Hematopoietic multipotent progenitor cell treated with erythropoietin and hydrocortisone succinate and interleukin-3 and kit ligand, for 8 days (in vitro differentiated cells): ENCODE measurements at places on chromosomes 6 and 20.

GRCh38 chr6:151242420-151242861, 2.7 kb downstream of the AKAP12 start:
- DNase-seq, result no peak

GRCh38 chr20:41467220-41467619, 100.6 kb upstream of the EMILIN3 start:
- DNase-seq, result no peak

GRCh38 chr6:12962987-12963386, 246.4 kb downstream of the PHACTR1 start:
- no peak for DNase-seq

DNA sequence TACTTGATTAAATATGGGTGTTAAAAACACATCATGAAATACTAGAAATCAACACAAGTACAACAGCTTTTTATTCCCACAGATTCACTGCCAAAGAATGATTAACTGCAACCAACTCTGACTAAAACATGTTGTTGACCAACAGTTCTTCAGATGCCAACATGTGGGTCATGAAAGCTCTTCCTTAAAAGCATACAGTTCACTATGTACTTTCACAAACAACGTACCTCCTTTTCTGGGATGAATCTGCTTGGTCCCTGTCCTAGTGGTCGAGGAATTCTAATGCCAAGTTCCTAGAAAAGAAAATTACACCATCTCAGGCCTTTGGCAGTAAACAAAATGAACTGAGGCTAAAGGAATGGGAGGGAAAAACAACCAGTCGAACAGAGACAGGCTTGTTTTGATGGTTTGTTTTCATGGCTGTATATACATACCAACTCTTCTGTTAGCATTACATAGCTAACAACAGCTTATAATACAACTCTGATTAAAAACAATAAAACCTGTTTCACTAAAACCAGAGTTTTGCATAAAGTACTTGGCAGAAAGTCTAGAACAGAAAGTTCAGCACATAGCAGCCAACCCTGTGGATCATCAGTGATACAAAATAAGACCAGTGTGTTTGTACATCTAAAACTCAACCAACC, 92.5 kb downstream of the SESN1 start:
- no peak for DNase-seq

- DNase-seq, result no peak
These were observed 213.9 kb downstream of the SOX4 start for GRCh38 chr6:21807299-21808044.

- DNase-seq, result peak; percentile 11
These were observed 20.6 kb upstream of the REV3L start for GRCh38 chr6:111503660-111504059.

- DNase-seq, result no peak
These were observed 46.4 kb downstream of the MOCS1 start for GRCh38 chr6:39887692-39888450.

DNA sequence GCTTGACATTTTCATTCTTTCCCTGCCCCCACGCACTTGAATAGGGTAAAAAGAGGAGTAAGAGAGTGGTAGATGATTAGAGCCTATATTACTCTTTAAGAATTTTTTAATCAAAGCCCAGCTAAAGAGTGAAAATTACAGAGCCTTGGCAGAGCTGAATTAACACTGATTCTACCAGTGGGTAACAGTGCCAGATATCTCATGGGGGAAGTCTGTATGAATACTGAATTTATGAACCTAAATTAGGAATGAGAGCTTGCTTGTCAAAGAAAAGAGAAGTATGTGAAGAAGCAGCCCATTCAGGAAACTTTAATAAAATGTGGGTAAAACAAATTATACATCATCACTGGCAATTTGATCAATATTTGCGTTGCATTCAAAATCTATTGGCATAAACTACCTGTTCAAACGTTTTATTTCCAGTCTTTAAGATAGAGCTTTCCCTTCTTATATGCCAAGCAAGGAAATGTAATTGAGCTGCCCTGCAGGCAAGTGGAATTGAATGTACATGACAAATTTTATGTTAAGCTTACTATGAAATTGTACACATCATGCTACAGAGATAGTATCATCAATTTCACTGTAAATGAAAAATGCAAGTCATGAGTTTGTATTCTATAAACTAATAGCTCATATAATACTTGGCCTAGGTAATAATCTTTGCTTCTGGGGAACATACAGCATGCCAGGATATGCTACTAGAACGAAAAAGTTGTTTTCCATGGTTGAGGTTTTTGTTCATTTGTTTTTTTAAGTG, 14.5 kb downstream of the SOBP start:
- no peak for DNase-seq

DNA sequence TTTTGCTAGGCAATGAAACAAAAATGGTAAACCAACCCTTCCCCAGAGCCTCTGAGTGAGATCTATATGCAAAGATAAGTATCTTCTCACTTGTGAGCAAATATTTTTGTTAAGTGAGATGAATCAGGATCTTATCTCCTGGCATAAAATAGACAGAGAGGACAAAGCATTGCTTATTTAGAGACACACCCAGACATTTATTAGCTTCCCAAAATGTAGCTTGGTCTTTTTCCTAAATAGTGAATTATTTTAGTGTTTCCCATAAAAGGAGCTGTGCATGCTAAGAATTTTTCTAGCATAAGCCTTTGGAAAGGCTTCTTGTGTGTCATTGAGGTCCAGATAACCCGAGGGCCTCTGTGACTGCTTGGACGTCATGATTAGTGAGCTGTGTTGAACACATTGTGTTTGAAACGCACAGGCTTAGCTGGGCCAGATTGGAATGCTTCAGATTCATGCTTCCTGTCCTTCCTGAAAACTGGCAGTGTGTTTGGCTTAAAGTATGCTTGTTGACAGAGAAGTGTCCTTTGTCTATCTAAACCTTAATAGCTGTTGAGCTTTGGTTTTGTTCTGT, 16.5 kb downstream of the MTHFD1L start:
- DNase-seq, result no peak

GRCh38 chr20:44701858-44702256, 13.3 kb upstream of the CCN5 start:
- DNase-seq, result no peak

DNA sequence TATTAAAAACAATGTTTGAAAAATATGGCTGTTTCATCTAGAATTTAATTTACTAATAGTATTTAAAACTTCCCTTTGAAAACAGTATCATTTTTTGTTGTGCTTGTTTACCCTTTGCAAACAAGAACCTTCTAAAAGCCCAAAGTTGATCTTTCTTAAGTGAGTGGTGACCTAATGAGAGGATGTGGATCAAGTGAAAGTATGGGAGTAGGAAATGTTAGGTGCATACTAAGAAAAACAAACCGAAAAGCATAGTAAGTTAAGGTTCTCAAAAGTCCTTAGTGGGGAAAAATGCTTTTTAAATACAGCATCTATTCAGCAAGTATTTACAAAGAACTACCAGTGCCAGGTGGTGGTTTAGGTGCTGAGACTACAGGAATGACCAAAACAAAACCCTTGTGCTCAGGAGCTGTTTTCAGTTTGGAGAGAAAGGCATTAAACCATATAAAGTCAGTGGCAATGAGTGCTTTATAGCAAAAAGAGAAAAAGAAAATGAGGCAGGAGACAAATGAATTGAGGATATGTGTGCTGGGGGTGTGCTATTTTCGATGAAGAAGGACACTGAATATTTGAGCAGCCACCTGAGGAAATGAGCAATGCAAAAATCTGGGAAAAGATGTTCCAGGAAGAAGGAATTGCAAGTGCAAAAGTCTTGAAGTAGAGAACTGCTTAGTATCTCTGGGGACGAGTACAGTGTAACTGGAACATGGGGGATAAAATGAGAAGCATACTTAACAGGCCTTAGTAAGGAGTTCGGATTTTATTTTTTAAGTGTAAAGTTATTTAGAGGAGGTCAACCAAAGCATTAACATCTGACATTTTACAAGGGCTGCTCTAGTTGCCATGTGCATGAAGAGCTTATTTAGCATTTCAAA, 24.0 kb downstream of the RNF146 start:
- DNase-seq, result no peak

- no peak for DNase-seq
These were observed 207.2 kb upstream of the ECI2 start for GRCh38 chr6:4342407-4343137.

- DNase-seq, result peak; percentile 54
These were observed 2.3 kb downstream of the ARID1B start for GRCh38 chr6:156779206-156780094.

DNA sequence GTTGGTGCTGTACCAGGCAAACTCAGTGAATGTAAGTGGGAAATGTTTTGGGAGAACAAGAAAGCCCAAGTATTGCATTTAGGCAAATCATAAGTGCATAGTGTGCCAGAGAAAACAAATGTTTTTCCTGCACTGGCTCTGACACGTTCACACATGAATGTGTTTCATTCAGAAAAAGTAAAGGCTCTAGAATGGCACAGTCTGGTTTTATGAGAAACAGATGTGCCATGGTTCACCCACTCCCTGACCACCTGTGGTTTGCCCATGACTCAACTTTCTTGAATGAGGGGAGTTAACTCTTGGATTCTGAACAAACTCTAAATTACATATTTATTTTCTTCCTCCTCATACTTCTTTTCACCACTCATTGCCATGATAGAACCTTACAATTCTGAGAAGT, 126.9 kb downstream of the KCNQ5 start:
- peak; percentile 2 for DNase-seq

DNA sequence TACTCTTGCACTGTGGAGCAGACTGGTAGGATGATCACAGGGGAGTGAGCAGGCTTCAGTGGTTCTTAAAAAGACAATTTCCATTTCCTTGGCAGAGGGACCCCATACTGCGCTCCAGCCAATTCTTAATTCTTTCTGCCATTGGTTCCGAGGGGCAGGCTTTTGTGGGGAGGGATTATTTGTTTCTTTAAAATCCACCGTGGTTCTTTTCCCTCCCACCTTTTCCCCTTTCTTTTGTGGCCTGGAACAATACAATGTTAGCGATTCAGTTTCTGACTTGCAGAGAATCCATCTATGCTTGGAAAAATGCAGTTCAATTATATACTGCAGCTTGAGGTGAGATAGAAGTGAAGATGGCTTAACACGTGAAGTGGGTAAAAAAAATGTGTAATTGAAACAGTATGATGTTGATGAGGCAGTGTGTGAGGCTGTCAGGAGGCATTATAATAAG, 379.0 kb upstream of the FLRT3 start:
- no peak for DNase-seq

DNA sequence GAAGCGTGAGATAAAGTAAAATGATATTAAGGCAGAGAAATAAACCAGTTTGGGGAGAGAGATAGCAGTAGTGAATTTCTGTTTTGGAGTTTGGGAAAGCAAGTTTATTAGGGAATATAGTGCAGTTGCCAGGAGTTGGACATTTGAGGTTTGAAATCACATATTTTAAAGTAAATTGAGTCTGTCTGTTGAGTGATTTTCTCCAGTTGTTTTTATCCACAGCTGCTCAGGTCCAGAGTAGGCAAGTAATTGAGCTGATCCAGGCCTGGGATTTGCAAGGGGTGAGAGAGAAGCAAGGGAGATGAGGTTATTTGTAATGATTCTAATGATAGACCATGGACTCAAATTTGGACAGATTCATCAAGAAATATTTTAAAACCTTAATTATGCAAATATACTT, 481.9 kb downstream of the UTRN start:
- DNase-seq, result no peak

DNA sequence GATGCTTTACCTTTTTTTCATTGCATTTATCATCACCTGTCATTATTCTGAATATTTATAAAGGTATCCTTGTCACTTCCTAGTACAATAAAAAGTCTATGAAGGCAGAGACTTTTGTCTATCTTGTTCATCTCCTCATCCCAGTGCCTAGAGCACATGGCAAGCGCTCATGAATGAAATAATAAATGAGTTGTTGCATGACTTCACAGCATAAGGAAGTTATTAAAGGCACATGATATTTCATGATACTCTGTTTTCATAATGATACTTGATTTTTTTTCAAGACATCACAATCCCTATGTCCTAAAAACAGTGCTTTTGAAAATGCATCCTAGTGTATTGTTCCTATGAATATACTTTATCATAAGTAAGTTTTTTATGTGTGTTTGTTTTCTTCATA, 310.6 kb upstream of the RSPO3 start:
- DNase-seq, result no peak

GRCh38 chr6:30349421-30350177, 4.6 kb downstream of the RPP21 start:
- DNase-seq, result no peak

DNA sequence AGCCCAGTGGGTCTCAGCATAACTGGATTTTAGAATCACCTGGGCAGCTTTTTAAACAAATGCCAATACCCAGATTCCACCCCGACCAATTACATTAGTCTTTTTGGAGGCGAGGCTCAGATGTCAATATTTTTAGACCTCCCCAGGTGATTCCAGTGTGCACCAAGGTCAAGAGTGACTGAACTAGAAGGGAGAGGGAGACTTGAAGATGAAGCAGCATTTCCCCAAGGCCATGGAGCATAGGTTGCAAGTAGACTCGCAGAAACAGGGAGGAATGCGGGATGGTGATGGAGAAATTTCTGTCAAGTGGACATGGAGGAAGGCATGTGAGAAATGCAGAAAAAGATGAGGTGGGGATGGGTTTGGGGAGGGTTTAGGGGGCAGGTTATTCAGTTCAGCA, 64.9 kb downstream of the BCAS1 start:
- no peak for DNase-seq

- DNase-seq, result no peak
These were observed 84.5 kb downstream of the SESN1 start for GRCh38 chr6:109009962-109010704.

GRCh38 chr6:17877895-17878440, 109.5 kb downstream of the KIF13A start:
- DNase-seq, result no peak

DNA sequence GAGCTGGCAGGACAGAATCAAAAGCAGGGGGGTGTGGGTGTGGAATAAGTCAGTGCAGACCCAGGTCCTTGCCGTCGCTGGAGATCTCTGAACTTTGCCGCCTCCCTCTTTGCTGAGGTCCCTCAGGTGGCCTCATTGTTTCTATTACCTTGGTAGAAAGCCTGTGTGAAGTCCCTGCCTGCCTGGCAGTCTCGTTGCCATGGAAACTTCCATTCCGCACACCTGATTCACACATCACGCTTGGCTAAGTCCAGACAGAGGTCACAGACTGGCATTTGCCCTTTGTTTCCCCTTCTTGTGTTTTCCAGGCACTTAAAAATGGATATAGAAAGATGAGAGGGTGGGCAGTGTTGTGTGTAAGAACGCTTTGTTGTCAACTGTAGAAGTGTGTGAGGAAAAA, 260.6 kb downstream of the PRL start:
- DNase-seq, result no peak

GRCh38 chr6:82614518-82614917, 250.9 kb downstream of the TPBG start:
- no peak for DNase-seq

DNA sequence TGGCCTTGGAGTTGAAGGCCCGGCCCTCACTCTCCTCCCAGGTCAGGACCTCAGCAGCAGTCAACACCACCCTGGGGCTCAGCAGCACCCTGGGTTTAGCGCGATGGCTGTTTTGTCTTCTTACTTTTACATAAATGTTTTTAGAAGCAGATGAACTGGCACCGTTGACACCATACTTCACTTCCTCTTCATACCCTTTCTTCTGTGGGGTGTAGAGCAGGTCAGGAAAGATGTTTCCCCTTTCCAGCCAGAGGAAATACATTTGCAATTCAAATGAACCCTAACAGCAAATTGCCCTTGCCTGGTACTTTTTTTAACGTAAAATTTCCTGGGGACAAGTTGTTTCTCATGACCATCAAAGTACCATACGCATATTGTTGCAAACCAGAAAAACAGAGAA, 54.7 kb upstream of the SNX9 start:
- DNase-seq, result no peak

GRCh38 chr6:136037876-136038460, 186.5 kb downstream of the PDE7B start:
- no peak for DNase-seq

- DNase-seq, result no peak
These were observed 182.1 kb upstream of the SNX9 start for GRCh38 chr6:157640746-157641451.
